ENCODE measurements at places on chromosomes 5 and 9. TPM values are rescaled to one million over a fixed set of nuclear protein-coding genes. Genes with fewer than 3 reads are reported as not detected.

Gene FOXI1
- total RNA-seq = 0.48 TPM

Gene DMRTA1
- 4.3 TPM for total RNA-seq

Gene FAM163B
- 6.3 TPM for total RNA-seq

DNA sequence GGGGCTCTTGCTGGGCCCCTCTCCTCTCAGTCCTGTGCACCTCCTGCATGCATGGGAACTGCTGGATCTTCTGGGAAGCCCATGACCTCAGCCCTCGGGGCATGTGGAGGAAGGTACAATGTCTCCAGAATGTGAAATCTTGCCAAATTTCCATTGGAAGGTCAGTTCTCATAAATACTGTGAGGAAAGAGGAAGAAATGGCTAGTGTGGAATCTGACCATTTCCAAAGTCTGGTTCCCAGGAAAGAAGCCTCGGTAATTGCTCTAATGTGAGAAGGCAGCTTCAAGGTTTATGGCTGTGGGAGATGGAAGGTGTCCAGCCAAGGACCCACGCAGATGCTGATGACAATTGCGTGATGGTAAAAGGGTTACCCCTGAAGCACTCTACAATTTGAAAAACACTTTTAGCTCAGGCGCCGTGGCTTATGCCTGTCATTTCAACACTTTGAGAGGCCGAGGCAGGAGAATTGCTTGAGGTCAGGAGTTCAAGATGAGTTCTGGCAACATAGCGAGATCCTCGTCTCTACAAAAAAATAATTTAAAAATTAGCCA, 8.1 kb upstream of the IL17B start:
- DNase-seq = peak; percentile 65

DNA sequence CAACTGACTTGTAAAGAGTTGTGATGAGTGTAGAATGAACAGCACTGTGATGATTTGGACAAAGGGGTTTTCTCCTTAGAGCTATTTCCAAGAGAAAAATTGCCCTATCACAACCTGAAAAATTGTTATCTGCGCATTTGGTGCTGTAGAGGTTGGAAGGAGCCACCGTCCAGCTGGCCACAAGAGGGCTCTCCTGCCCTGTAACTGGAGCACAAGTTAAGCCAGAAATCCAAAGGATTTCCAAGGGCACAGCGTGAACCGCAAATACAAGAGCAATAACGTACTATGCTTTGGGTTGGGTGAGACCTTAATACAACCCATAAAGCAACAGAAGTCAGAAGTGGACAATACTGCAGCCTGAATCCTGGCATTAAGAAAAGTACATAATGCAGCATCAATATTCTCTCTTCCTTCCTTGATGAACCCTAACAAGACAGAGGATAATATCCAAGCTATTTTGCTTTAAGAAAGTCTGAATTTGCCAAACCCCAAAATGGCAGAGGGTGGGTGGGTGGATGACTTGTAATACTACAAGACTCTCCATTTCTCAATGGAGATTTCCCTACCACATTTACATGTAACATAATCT, 56.8 kb upstream of the SMIM32 start:
- DNase-seq = peak; percentile 86

DNA sequence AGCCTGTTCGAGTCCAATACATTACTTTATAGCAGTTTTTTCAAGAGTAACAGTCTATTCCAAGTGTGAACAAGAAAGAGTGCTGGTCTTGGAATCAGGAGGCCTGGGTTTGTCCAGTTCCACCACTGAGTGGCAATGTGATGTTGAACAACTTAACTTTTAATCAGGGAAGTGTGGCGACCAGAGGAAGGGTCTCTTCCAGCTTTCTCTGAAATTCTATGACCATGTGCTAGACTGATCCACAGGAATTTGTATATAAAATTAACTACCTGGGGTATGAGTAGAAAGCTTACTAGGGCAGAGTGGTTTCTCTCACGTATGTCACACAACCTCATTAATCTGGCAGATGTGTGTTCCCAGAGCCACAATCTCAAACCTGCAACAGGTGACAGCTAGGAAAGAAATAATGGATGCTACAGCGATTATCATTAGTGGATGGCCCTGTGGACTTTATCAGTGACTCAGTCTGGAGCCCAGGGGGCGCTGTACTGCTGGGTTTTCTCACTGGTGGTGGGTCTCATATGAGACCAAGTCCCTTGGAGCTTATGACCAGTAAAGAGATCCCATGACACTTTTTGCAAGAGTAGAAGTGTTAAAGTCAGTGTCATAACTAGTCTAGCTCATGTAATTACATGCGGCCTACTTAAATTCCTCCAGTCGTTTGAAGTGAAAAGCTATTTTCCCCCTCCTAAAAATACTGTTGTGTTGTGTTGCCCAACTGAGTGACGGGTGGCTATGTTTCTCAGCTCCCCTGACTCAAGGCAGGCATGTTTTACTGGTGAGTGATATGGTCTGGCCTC, 116.5 kb downstream of the GDNF start:
- no peak for DNase-seq

GRCh38 chr9:82682431-82682830, 380.5 kb downstream of the RASEF start:
- no peak for DNase-seq

- DNase-seq = no peak
Observed at GRCh38 chr9:77908293-77908692, 123.3 kb downstream of the GNAQ start.

- peak; percentile 69 for DNase-seq
Observed at GRCh38 chr5:91151947-91152346, 231.2 kb downstream of the ARRDC3 start.

Gene NAIF1
- 7.5 TPM for total RNA-seq

GRCh38 chr5:149223081-149223848, 48.4 kb upstream of the AFAP1L1 start:
- DNase-seq = peak; percentile 19

Gene GRAMD2B
- 45.3 TPM for total RNA-seq

GRCh38 chr9:91727316-91727861, 222.6 kb downstream of the ROR2 start:
- DNase-seq = peak; percentile 43

GRCh38 chr9:3879726-3880505, 354.1 kb upstream of the RFX3 start:
- DNase-seq = no peak

DNA sequence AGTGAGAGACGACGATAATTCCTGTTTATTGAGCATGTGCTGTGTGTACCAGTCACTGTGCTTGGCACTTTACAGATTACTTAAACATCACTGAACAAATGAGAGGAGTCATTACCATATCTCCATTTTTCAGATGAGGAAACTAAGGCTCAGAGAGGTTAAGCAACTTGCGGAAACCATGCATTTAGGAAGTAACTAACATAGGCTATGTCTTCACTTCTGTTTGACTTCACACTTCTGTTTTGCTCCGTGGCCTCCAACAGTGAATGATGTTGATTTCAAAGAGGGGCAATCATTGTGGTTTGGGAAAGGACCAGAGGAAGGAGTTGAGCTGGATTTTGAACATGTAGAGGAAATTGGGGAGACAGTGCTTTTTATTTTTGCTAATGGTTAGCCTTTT, 16.7 kb downstream of the GCNT1 start:
- DNase-seq = no peak

DNA sequence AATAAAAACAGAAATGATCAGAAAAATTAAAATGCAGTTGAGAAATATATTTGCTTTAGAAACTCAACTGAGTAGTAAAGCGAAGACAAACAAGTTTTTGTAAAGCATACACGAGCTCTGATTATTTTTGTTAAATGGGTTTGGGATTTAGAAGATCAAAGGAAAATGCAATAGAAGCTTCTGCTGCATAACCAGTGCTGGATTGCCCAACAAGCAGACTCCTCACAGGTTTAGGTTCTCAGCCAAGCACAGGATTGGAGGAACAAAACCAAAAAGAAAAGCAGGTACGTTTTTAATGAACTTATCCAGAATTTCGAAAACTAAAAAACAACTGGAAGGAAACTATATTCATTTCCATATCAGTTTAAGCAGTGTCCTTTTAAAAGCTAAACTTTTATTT, 423.8 kb downstream of the TMEM161B start:
- no peak for DNase-seq
